NCI-H146 (cell line): ENCODE measurements at places on chromosomes 3 and 15.
A peak's percentile ranks its signal among the peaks of the same experiment; 100 is the strongest.

GRCh38 chr3:73484656-73485248 lies 140.0 kb downstream of the PDZRN3 start:
- no peak for DNase-seq

- DNase-seq: no peak
These were observed 73.9 kb downstream of the MAGI1 start for GRCh38 chr3:65964838-65965237.

- no peak for DNase-seq
These were observed 29.9 kb upstream of the CCDC80 start for GRCh38 chr3:112670824-112671223.

DNA sequence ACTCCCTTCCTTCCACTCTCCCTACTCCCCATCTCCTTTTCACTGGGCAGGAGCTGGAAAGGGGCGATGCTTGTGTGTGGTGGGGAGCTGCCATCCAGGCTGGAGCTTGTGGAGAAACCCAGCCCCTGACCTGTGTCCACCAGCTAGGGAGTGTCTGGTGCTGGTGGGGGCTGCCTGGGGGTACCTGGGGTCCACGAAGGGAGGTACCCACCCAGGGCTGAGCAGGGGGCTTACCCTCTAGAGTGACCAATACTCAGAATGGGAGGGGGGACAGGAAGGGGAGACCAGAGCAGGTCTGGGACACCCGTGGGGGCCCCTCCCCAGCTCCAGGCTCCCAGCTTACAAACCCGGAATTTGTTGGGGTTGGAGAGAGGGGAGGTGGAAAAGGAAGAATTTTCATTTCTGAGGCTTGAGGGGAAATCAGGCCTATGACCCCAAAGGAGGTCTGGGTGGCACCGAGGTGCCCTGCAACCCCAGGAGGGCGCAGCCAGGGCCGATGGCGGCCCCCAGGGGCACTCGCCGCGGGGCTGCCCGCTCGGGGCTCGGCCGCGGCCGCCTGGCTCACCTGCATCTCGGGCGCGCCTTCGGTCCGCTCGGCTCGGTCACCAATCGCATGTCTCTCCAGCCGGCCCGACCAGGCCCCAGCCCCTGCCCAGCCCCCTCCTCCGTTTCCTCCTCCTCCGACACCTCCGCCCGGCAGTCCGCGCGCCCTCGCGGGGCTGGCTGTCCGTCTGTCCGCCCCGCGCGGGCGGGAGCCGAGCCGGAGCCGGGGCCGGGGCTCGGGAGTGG lies 773 bp downstream of the LINGO1 start:
- DNase-seq: peak; percentile 65

- DNase-seq: peak; percentile 25
These were observed 9.5 kb downstream of the ISL2 start for GRCh38 chr15:76345880-76346668.

DNA sequence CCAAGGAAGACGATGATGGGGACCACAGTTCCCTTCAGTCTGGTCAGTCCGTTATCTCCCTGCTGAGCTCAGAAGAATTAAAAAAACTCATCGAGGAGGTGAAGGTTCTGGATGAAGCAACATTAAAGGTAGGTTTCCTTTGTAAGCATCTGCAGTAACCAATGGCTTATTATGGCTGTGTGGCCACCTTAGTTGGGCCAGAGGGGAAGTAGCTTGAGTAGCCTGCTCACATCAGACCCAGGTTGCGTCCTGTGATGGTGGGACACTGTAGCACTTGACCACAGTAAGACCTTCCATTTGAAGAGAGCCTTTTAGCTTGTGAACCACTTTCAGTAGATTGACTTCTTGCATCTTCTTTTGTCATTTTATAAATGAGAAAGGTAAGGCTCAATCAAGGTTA lies 22.6 kb downstream of the STARD5 start:
- DNase-seq: no peak

GRCh38 chr3:142963516-142964448 lies at the start of gene PAQR9:
PAQR9 (minus strand) TSS chr3:142963674; CDS start chr3:142963336, 338 bp downstream.
- DNase-seq: peak; percentile 72

DNA sequence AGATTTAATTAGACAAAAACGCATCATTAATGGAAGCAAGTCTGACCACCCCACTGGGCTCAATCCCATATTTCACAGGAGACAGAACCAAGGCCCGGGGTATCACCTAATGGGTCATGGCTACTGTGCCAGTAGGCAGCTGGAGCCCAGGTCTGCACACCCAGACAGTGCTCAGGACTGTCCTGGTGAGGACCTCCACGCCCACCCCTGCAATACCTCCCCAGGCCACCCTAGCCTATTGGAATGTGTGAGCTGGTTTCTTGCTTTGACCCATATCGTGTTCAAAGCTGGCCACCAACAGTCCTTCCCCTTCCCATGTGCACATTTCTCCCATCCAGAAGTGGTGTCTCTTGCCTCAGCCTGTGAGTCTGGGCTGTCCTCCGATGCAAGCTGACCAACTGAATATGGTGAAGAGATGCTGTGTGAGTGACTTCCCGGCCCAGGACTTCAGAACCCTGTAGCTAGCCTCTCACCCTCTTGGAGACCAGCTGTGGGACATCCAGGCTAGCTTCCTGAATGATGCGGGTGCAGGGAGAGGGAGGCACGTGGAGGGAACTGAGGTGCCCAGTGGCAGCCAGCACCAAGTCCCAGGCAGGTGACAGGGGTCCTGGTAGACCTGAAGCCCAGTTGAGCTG lies 19.1 kb downstream of the SLC6A20 start:
- DNase-seq: no peak

DNA sequence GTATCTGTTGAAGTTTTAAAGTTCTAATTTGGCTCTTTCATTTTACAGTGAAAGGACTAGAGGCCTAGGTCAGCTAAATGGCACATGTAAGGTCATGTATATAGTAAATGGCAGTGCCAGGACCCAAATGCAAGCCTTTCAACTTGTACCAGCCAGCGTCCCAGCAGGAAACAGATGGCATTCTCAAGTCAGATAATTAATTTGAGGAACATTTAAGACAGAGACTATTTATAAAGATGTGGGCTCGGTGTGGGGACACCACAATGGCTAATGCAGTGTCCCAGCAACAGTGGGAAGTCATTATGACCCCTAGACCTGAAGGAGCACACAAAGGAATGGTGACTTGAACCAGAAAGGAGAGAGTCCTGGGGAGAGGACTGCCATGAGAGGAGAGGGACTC lies 6.1 kb downstream of the MINDY4B start:
- DNase-seq: no peak

DNA sequence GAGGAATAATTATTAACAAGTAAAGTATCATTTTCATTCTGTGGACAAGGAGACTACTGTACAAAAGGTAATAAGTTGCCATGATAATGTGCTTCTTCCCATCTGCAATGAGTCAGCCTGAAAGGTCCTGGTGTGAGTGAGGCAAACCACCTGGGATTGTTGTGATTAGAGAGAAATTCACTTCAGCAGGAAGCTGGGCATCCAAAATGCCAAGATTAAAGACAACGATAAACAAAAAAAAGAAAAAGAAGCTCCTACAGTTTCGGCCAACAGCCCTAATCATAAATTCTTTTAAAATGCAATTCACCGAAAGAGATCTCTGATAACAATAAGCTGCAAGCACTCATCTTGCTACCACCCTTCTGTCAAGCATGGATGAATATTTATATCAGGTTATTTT lies 507.8 kb downstream of the TUSC7 start:
- DNase-seq: peak; percentile 8

DNA sequence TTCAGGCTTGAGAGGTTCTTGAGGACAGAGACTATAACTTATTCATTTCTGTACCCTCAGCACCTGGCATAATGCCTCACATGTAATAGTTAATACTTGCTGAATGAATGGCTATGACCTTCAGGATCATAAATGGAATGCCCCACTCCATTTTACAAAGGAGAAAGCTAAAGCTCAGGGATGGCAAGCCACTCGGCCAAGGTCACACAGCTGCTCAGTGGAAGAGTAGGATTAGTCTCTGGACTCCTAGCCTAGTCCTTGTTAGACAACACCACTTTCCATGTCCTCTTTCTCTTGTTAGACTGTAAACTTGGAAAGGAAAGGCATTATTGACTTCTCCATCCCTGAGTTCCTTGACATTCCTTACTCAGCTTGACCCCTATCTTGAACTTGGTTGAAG lies 3.2 kb upstream of the ALPK3 start:
- no peak for DNase-seq

DNA sequence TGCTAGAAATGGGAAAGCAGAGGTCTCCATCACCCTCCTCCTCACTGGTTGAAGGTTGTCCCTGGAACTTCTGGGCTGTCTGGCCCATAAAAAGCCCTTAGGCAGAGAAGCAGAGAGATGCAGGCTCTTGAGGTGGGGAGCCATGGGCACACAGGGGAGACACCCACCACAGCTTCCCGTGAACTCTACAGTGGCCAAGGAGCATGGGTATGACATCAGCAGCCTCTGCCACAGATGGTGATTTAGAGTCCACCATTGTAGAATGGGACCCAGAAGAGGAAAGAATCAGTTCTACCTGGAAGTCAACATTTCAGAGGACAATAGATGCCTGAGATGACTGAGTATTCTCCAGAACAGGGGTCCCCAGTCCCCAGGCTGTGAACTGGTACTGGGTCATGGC lies 105.6 kb upstream of the LRRN1 start:
- DNase-seq: no peak

DNA sequence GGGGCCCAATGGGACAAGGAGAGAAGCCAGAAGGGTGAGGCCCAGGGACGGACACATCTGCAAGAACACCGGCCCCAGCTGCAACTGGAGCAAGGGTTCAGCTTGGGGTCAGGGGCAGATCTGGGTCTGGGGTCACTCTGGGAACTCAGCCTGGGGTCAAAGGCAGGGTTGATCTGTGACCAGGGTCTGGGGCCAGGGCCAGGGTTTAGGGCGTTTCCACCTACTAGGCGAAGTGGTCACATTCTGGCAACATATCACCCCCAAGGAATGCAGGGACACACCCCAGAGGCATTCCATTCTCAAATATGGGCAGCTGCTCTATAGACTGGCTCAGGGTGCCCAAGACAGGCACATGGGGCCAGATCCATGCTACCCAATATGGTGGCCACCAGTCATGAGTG lies 9.0 kb downstream of the UROC1 start:
- no peak for DNase-seq

DNA sequence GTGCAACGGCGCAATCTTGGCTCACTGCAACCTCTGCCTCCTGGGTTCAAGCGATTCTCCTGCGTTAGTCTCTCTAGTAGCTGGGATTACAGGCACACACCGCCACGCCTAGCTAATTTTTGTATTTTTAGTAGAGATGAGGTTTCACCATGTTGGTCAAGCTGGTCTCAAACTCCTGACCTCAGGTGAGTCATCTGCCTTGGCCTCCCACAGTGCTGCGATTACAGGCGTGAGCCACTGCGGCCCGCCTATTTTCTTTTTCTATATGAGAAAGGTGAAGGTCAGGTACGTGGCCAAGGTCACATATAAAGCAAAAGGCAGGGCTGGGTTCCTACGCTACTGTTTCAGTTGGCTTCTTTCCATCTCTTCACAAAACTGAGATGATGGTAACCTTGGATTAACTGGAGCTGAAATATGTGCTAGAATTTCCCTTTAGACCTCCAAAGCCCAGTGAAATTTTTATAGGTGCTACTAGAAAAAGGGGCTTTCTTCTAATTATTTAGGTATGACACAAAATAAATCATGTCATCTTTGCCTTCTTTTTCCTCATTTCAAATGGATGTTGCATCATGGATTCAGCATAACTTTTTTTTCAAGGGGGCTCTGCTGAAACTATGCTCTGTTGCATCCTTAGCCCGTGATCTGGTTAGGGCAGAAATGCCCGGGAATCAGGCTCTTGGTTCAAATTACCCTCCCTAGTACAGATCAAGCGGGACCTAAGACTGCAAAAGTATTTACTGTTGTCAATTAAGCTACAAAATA lies 68.5 kb downstream of the MYO1E start:
- DNase-seq: no peak

DNA sequence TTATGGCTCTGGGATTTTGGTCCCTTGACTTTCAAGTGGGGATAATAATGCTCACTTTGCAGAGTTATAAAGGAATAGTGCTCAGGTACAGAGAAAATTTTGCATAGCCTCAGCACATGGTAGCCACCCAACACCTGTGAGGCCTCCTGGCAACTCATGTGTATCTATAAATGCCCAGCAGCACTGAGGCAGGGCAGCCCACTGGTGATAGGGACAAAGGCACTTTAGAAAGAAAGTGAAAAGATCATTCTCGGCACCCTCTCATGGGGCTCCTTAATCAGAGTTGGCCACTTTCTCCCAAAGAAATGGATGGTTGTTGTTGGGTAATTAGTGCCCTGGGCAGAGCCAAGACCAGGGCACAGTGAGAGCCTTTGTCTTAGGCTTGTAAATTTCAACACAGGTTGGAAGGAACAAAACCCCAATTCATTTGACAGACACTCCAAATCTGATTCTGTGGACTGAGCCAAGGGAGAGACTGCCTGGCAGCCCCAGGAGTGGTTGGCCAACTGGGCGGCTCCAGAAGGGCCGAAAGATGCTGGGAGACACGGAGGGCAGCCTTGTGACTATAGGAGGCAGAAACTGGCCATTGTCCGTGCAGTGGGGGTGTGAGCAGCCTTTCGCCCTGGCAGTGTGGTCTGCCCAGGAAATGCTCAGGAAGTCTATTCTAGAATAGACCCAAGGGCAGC lies 213.2 kb upstream of the RGMA start:
- no peak for DNase-seq

DNA sequence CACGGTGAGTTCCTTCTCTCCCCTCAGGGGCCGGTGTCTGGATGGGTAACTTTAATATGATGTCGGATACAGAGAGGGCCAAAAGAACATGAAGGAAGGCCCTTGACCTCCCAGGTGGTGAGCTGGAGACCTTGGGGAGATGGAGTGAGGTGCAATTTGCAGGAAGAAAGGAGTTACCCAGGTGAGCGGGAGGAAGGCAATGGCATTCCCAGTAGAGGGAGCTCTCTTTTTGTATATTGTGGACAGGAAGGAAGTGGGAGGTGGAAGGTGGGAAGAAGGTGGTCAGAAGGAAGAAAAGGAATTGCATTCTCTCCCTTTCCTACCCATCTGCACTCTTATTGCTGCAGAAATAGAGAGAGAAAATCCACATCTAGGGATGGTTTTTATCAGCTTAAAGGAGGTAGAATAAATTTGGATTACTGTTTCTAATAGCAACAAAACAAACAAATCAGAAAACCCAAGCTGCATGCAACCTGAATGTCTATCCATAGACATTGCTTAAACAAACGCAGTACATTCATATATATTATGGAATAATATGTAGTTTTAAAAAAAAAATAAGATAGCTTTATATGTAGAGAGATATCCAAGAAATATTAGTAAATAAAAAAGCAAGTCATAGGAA lies 169.0 kb upstream of the TSC22D2 start:
- DNase-seq: peak; percentile 87
